Fibroblast of lung (primary cell): ENCODE measurements at places on chromosomes 3 and 15.
A peak's percentile ranks its signal among the peaks of the same experiment; 100 is the strongest.

GRCh38 chr3:100650651-100651619, 41.5 kb downstream of the ADGRG7 start:
- no peak overlapping the region for H3K4me3 ChIP-seq
- DNase-seq: peak; percentile 69
- peak overlapping the region; percentile 38 for H3K27ac ChIP-seq
- no peaks in the 10 kb centered on the region for H3K4me1 ChIP-seq
- no peaks in the 10 kb centered on the region for H3K27me3 ChIP-seq
- no peaks in the 10 kb centered on the region for H3K36me3 ChIP-seq

DNA sequence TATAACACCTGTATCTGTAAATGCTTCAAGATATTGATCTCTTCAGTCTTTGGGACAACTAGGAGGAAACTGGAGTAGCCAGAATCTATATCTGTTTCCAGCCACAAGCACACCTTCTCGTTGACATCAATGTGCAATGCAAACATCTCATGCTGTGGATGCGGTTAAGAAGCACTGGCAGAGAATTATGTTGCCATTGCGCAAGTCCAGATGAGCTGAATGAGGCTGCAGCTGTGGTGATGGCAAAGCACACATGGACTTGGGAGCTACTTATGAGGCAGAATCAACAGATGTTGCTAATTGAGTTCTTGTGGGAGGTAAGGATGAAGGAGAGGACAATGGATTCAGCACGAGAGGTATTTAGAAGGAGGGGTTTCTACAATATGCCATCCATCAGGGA, 90.9 kb downstream of the STRIT1 start:
- no peaks in the 10 kb centered on the region for H3K36me3 ChIP-seq
- no peak overlapping the region for H3K27ac ChIP-seq
- no peak for DNase-seq
- no peak overlapping the region for H3K4me3 ChIP-seq
- H3K27me3 ChIP-seq: no peaks in the 10 kb centered on the region
- H3K4me1 ChIP-seq: no peaks in the 10 kb centered on the region

DNA sequence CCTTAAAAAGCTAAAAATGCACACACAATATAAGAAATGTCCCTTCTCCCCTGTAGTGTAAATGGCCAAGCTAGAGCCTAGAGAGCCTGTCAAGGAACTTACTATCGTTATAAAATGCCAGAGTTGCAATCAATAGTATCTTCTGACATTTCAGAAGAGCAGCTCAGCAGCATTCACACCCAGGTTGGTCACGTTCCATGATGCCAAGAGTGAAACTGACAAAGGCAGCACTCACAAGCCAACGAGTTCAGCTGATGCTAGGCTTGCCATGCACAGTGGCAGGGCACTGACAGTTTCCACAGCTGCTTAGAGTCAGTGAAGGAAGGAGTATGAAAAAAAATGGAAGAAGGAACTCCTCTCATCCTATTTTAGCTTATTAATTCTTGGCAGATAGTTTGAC, 331.4 kb upstream of the CCDC54 start:
- no peaks in the 10 kb centered on the region for H3K36me3 ChIP-seq
- no peaks in the 10 kb centered on the region for H3K4me1 ChIP-seq
- DNase-seq: no peak
- H3K4me3 ChIP-seq: no peak overlapping the region
- H3K27ac ChIP-seq: no peak overlapping the region

- DNase-seq: peak; percentile 21
- no peak overlapping the region for H3K4me3 ChIP-seq
- no peaks in the 10 kb centered on the region for H3K27me3 ChIP-seq
- H3K4me1 ChIP-seq: no peaks in the 10 kb centered on the region
- H3K36me3 ChIP-seq: no peaks in the 10 kb centered on the region
- no peak overlapping the region for H3K27ac ChIP-seq
These were observed 56.7 kb downstream of the PLS1 start for GRCh38 chr3:142652826-142653292.

DNA sequence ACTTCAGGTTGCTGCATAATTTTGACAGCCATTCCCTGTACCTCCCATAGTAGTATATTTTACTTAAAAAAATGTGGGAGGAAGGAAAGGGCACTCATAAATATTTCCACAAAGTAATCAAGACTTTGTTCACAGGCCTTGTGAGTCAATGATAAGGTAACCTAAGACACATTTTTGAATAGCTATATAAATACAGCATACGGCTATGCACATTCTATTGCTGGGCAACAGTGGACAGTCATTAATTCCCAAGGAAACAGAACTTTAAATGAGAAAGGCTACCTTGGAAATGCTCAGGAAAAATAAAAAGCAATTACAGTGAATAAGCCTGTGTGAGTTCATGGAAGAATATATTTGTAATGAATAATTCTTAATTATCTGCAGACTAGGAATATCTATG, 144.0 kb downstream of the CADM2 start:
- H3K4me1 ChIP-seq: no peaks in the 10 kb centered on the region
- no peaks in the 10 kb centered on the region for H3K27me3 ChIP-seq
- H3K4me3 ChIP-seq: no peak overlapping the region
- no peaks in the 10 kb centered on the region for H3K36me3 ChIP-seq

DNA sequence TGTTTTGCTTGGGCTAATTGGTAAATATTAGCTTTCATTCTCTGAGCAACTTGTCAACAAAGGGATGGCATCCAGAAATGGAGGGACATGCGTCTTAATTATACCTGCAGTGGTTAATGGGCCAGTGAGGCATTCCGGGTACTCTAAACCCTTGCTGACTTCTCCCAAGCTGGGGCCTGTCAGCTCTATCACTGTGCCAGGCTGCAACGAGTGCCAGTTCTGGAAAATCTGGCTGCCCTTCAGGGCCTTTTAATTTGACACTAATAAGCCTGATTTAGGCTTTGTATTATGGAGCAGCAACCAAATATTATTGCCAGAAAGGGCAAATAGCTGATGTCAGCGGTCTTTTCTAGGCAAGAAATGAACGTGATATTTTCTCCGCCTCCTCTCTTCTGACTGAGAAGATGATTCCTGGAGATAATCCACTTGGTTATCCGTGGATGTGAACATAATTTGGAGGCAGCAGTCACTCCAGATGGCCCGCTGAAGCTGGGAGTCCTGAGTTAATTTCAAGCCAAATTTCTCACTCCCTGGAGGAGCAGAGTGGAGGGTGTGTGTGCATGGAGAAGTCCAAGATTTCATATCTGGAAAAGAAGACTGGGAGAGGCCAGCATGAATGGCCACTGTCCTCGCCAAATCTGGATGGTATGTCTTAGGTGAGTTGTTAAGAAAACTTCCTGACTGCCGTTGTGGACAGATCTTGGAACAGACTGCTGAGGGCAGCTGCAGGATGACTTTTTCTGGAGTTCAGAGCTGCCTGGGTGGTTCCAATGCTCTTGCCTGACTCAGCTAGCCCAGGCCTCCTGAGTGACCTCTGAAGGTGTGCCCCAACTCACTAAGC, 44.4 kb upstream of the PSMD6 start:
- no peak overlapping the region for H3K27ac ChIP-seq
- H3K4me3 ChIP-seq: no peak overlapping the region
- no peaks in the 10 kb centered on the region for H3K27me3 ChIP-seq
- H3K36me3 ChIP-seq: no peaks in the 10 kb centered on the region
- no peaks in the 10 kb centered on the region for H3K4me1 ChIP-seq

GRCh38 chr3:161072211-161072621, 32.9 kb downstream of the B3GALNT1 start:
- H3K27me3 ChIP-seq: no peaks in the 10 kb centered on the region
- H3K27ac ChIP-seq: no peak overlapping the region
- no peaks in the 10 kb centered on the region for H3K36me3 ChIP-seq

DNA sequence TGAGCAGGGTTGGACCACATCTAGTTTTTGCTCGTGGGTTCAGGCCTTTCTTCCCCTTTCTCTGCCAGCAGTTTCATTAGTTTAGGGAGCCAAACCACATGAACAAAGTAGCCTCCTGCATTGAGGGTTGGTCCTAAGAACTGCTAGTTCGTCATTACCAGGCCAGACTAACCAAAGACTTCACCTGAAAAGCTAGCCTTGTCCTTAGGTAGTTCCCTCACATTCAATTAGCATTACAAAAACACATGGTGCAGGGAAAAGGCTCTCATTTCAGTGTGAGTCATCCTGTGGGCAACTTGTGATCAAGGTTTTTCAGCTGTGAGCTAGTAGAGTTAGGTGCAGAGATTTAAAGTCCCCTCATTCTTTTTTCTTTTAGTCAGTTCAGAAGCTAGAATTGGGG, 279.3 kb upstream of the CTNNB1 start:
- no peak for DNase-seq
- no peak overlapping the region for H3K27ac ChIP-seq
- H3K4me1 ChIP-seq: no peaks in the 10 kb centered on the region
- H3K4me3 ChIP-seq: no peak overlapping the region
- H3K27me3 ChIP-seq: no peaks in the 10 kb centered on the region
- H3K36me3 ChIP-seq: no peaks in the 10 kb centered on the region

- H3K27me3 ChIP-seq: no peaks in the 10 kb centered on the region
- no peak overlapping the region for H3K27ac ChIP-seq
- no peak overlapping the region for H3K4me3 ChIP-seq
- DNase-seq: no peak
- no peaks in the 10 kb centered on the region for H3K4me1 ChIP-seq
- H3K36me3 ChIP-seq: no peaks in the 10 kb centered on the region
These were observed 9.9 kb upstream of the KLHL25 start for GRCh38 chr15:85804481-85805170.

- H3K36me3 ChIP-seq: no peaks in the 10 kb centered on the region
- DNase-seq: no peak
- no peak overlapping the region for H3K4me3 ChIP-seq
These were observed 31.7 kb upstream of the NPHP3 start for GRCh38 chr3:132753946-132754345.

DNA sequence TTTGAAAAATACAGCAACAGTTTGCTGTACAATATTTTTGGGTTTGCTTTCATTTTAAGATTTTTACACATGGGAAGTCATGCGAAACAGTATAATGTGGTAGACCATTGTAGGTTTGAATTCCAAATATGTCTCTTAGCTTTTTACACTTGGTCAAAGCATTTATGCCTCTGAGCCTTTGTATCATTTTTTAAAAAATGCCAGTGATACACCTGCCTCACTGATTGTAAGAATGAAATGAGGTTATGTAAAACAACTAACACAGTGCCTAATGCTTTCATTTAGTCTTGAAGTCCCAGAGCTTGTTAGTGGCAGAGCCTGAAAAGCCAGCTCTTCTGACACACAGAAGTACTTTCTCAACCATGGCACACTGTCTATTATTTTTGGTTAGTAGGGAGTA, 202.0 kb downstream of the UBE2E2 start:
- H3K4me1 ChIP-seq: no peaks in the 10 kb centered on the region
- H3K4me3 ChIP-seq: no peak overlapping the region
- H3K27ac ChIP-seq: no peak overlapping the region
- no peaks in the 10 kb centered on the region for H3K36me3 ChIP-seq
- no peaks in the 10 kb centered on the region for H3K27me3 ChIP-seq
- no peak for DNase-seq

- no peaks in the 10 kb centered on the region for H3K27me3 ChIP-seq
- no peak for DNase-seq
- H3K36me3 ChIP-seq: no peaks in the 10 kb centered on the region
- H3K4me3 ChIP-seq: no peak overlapping the region
- no peak overlapping the region for H3K27ac ChIP-seq
- no peaks in the 10 kb centered on the region for H3K4me1 ChIP-seq
These were observed 102.0 kb upstream of the GADL1 start for GRCh38 chr3:30996467-30996866.

DNA sequence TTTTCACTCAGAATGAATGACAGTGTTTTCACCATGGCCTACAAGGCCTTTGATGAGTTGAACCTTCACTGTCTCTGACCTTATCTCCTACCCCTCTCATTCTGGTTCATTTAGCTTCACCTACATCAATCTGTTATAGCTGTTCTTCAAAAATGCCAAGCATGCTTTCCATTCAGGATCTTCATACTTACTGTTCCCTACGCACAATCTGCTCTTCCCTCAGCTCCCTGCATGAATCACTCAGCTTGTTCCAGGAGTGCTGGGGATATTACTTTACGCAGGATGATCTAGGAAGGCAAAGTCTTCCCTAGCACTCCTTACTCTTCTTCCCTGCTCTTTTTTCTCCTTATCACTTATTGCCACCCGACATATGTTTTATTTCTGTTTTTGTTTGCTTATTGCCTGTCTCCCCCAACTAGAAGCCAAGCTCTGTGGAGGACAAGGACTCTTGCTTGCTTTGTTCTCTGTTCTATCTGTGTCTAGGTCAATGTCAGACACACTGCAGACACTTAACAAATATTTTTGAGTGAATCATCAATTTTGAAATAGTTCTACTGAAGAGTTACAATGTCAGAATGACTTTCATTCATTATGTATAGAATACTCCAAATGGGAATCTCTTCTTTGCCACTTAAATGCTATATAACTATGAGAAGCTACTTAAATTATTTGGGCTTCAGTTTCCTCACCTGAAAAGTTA, 238.3 kb upstream of the FEZF2 start:
- no peak overlapping the region for H3K4me3 ChIP-seq
- DNase-seq: peak; percentile 82
- H3K36me3 ChIP-seq: no peaks in the 10 kb centered on the region
- no peak overlapping the region for H3K27ac ChIP-seq
- H3K4me1 ChIP-seq: peaks cover 13% of the 10 kb centered on the region

- no peak overlapping the region for H3K27ac ChIP-seq
- no peaks in the 10 kb centered on the region for H3K27me3 ChIP-seq
- no peak for DNase-seq
- no peaks in the 10 kb centered on the region for H3K4me1 ChIP-seq
- H3K36me3 ChIP-seq: no peaks in the 10 kb centered on the region
These were observed 407.4 kb upstream of the AZI2 start for GRCh38 chr3:28756056-28756455.

DNA sequence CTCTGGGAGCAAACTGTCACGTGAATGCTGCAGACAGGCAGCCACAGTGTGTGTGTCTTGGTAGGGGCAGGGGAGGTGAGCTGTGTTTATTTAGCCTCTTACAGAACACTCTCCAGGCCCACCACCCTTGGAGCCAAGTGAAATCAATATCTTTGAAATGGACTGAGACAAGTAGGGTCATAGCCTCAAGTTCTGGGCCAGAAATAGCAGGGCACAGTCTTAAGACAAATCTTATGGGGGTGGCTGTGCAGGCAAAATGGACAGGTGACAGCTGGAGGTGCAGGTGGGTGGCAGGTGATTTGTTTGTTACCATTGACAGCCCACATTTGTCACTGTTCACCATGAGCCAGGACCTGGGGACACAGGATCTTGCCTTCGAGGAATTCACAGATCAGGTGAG, 93.6 kb upstream of the NMNAT3 start:
- H3K4me3 ChIP-seq: no peak overlapping the region
- DNase-seq: no peak
- H3K27me3 ChIP-seq: no peaks in the 10 kb centered on the region
- H3K27ac ChIP-seq: no peak overlapping the region
- H3K4me1 ChIP-seq: peaks cover 4% of the 10 kb centered on the region

GRCh38 chr3:161222662-161223061, 1.6 kb downstream of the NMD3 start:
- no peak overlapping the region for H3K27ac ChIP-seq
- no peaks in the 10 kb centered on the region for H3K27me3 ChIP-seq

- no peaks in the 10 kb centered on the region for H3K36me3 ChIP-seq
- H3K4me3 ChIP-seq: no peak overlapping the region
- no peak for DNase-seq
- no peak overlapping the region for H3K27ac ChIP-seq
- peaks cover 3% of the 10 kb centered on the region for H3K27me3 ChIP-seq
These were observed 26.6 kb upstream of the HES1 start for GRCh38 chr3:194109192-194109863.
